ENCODE measurements at places on chromosomes 16 and 17.

DNA sequence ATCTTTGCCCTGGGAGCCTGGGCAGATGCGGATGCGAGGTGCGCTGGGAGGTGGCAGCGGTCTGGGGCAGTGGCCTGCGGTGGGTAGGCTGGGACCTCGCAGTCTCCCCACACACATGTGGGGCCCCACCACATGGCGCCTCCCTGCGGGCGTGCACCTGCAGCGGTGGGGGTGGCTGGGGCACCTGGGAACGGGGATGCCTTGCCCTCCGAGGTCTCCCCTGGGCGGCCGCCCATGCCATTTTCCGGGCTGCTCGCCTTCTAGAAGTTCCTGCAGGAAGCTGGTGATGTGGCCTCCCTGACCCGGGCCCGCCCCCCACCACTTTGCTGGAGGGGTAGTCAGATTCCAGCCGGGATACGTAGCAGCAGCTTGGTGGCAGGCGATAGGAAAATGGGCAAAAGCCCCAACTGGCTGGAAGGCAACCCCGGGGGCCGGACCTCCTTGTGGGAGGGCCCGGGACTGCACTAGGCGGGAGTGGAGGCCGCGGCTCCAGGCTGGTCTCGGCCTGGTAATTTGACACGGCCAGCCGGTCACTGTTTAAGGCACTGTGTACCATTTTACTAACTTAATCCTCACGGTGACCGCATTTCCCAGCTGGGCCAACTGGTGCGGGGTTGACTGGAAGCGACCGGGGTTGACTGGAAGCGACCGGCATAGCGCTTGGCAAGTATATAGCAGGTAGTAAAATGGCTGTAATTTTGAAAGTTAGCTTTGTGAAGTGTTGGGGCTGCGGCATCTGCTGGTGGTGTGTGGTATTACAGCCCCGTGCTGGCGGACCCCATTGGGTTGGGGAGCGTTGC lies 38.5 kb downstream of the IGF2BP1 start:
- DNase-seq: peak; percentile 65

DNA sequence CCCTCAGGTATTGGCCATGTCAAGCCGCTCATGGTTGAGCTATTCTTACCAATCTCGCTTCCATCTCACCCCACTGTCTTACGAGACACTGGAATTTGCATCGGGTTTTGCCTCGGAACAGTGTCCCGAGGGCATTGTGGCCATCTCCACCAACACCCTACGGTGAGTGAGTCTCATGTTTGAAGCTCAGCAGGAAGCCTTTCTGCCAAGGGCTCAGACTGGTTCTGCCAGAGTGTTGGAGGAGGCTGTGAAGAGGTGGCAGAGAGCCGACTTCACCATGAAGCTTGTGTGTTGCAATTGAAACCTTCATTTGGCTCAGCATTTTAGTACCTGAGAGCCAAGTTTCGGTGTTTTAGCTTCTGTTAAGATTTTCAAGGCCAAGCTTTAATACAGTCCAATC lies 38.0 kb downstream of the SF3B3 start:
- DNase-seq: no peak

DNA sequence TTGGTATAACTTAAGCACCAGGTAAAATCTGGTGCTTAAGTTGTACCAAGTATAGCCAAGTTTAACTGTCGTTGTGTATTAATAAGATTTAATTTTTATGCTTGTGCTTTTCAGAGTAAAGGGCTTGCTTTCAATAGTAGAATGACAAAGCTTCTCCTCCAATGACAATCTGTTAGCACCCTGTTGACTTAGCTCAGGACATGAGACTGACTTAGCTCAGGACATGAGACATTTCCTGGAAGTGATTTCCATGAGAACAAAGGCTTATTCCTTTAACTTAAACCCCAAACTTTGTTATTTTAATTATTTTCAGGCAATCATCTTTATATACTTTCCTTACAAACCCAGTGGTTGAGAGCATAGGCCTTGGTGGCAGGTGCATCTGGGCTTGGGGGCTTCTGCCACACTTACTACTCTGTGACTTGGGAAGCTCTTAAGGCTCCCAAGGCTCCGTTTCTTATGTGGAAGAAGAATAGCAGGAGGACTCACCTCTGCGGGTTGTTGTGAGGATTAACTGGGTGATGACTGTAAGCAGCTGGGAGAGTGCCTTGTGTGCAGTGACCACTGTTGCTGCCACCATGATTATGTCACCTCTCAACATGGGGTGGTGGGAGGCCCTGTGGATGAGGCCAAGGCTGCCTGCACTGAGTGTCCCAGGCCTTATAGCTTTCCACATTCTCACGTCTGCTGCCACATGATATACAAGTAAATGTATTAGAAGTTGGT lies 59.4 kb upstream of the CMIP start:
- peak; percentile 25 for DNase-seq

GRCh38 chr17:61063528-61063927 lies 336.1 kb upstream of the TBX2 start:
- no peak for DNase-seq

- DNase-seq: no peak
Measured at GRCh38 chr16:58127634-58128033, 1.5 kb downstream of the CFAP20 start.

DNA sequence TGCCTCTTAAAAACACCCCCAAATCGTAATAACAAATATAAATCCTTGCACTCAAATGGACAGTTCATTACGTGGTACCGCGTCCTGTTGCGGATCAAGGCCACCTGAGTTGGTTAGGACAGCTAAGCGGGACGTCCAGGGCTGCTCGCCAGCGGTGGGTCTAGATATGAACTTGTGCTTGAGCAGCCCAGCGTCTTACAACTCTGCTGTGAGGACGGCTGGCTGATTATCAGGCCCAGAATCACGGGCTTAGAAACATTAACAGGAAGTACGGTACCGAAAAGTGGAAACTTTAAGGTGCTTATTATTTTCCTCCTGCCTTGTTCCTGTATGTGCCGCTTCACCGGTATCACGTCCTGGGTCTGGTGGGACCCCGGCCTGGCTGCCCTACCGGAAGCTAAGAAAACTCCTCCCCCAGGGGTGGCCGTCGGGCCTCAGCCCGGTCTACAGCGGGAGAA lies 832 bp upstream of the SRRM2 start:
- DNase-seq: no peak

DNA sequence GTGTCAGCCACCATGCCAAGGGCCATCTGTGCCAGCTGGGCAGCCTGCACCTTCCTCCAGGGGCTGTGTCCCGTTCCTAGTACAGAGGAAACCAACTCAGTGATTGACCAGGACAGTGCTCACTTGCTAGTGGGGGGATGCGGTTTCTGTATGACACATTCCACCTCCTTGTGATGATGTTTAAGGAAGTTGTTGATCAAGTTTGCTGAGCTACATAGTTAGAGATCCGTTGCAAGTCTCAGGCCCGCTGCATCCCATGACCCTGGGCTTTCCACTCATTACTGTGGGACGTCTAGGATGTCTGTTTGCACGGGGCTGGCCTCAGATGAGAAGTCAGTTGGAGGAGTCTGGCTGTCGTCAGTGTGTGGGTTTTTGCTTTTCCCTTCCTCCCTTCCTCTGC lies 33.6 kb downstream of the RNF213 start:
- DNase-seq: no peak

DNA sequence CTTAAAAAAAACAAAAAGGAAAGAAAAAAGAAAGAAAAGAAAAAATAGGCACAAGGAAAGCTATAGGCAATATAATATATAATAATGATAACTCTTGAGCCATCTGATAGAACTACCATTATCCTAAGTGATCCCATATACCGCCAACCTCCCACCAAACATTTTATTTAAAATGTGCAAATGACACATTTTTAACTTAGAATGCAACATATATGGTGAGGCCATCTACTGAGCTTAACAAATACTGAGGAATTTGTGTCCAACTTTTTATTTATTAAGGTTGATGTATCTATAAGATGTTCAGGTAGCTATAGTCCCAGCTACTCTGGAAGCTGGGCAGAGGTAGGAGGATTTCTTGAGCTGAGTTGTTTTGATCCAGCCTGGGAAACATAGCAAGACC lies 14.4 kb upstream of the APPBP2 start:
- DNase-seq: no peak

GRCh38 chr17:27535178-27535928 lies 79.1 kb downstream of the KSR1 start:
- no peak for DNase-seq

- no peak for DNase-seq
Measured at GRCh38 chr17:50920041-50920410, 53.9 kb upstream of the TOB1 start.

GRCh38 chr17:29059281-29059680 lies 16.3 kb downstream of the PIPOX start:
- DNase-seq: peak; percentile 53

DNA sequence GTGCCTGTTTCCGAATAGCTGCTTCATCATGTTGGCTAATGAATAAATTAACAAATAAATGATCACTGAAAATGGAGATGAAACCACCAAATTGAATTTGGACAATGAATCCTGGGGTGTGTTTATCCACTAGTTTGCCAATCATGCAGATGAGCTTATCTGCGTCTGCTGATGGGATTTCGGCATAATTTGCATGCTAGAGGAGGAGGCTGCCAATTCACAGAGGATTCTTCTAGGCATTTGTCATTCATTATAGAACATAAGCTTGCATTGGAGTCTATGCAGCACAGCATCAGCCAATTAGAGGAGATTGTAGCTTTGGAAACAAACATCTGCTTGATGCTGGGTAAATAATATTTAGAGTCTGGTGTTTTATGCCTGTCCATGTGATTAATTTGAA lies 123.1 kb downstream of the NPIPB5 start:
- no peak for DNase-seq

DNA sequence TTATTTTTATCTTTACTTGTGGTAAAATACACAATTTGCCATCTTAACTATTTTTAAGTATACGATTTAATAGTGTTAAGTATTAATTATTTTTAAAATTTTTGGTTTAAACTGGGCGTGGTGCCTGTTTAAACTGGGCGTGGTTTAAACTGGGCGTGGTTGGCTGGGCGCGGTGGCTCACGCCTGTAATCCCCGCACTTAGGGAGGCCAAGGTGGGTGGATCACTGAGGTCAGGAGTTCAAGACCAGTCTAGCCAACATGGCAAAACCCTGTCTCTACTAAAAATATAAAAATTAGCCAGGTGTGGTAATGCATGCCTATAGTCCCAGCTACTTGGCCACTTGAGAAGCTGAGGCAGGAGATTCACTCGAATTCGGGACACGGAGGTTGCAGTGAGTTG lies 4.0 kb upstream of the CCDC43 start:
- DNase-seq: no peak

DNA sequence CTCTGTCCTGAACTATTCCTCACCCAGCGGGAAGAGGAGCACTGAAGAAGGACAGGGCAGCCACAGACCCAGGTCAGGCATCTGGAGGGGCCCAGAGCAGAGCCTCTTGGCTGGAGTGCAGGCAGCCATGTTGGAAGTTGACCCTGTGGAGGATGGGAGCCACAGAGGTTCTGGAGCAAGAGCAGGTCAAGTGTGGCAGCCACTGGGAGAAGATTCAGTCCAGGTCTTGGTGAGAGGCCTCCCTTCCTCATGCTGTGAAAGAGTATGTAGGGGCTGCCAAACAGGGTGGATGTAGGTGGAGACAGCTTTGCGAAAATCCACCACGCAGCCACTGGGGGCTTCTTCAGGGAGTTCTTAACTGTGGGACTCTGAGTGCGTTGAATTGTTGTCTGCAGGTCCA lies 590 bp upstream of the CD79B start:
- no peak for DNase-seq

DNA sequence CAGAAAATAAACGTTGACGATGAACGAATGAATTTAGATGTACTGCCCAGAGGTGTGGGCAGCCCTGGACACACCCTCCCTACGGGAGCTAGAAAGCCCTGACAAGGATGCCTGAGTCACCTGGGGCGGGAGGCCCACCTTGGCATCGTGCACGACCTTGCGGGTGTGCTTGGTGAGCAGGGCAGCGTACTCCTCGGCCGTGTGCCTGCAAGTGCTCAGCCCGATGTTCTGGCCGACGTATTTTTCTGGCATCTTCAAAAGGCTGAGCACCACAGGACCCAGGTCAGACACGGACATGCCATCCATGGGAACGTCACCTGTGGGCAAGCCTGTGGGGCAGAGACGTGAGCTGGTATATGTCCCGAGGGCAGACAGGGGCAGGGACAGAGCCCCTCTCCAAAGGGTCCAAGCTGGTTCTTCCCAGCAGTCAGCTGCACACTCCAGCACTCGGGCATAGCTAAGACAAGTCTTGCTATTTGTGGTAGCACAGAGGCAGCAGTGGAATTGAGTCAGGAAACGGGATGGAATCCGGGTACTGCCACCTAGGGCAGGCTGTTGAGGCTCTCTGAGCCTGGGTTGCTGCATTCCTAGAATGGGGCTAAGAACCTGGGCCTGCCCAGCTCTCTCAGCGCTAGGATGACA lies 10.8 kb downstream of the NMRAL1 start:
- no peak for DNase-seq

DNA sequence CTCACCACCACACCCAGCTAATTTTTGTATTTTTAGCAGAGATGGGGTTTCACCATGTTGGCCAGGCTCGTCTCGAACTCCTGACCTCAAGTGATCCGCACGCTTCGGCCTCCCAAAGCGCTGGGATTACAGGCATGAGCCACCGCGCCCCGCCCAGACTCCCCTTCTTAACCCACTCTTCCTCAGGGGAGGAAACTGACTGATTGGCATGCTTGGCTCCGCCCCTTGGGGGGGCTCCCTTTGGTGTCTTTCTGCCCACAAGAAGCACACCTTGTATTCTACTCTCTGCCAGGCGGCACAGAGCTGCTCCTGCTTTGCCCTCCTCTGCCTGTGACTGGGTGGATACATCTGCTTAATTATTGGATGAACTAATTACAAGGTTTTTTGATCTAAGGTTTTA lies 4.7 kb upstream of the ASGR2 start:
- DNase-seq: no peak

- DNase-seq: no peak
Measured at GRCh38 chr17:77027271-77027889, 113.4 kb upstream of the SEC14L1 start.

DNA sequence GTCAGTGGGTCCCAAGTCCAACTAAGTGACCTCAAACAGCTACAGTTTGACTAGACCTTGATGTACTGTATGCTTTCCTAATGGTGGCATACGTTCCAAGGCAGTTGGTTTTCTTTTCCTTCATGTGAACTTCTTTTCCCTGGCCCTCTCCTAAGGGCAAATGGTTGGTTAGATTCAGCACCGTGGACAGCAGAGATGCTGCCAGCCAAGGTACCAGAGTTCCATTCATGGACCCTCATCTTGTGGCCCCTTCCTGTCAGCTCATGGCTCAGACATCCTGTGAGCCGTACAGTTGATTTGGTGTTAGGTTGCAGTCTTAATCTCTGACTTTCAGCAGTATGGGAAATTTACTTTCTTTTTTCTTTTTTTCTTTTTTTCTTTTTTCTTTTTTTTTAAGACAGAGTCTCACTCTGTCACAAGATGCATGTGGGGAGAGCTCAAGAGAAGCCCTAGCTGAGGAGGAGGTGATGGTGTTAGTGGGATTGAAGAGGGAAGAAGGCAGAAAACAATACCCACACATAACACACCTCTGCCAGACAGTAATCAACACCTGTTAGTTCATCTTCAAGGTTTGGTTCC lies 122.4 kb downstream of the USP31 start:
- peak; percentile 21 for DNase-seq

DNA sequence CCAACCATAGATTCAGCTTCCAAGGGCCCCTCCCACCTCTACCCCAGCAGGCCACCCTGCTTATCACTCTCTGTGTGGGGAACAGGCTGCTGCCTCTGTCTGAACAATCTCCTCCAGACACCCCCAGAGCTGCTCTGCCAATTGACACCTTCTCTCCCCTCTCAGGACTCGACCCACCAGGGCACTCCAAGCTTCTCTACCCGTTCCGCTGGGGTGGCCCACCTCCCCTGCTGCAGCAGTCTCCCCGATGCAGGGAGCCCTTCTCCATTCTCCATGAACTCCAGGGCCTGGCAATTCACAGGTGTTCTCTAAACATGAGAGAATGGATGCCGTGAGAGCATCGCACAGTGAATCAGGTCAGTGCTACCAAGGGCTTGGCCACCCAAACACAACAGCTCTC lies 28.3 kb upstream of the FAAP100 start:
- DNase-seq: no peak

GRCh38 chr16:83272843-83273242 lies 534.9 kb upstream of the HSBP1 start:
- DNase-seq: no peak

Data from cardiac fibroblast (primary cell).